ENCODE measurements at places on chromosomes 16 and 17. TPM values are rescaled to one million over a fixed set of nuclear protein-coding genes. Genes with fewer than 3 reads are reported as not detected.

DNA sequence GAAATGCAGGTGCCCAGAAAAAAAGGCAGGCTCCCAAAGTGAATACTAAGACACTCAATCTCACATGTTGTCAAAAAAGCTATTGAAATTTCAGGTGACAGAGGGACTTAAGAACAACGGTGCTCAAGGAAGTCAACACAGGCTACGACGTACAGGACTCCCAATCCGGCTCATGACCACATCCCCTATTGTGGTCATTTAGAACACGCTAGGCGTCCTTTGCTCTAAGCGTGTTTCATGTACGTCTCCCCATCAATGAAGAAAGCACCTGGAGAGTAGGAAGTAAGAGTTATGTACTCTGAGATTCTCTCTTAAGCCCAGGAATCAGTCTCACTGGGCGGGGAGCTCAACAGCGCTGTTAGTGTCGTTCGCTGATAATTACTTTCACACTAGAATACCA, 94.1 kb downstream of the MRM3 start:
- no peak for DNase-seq

ARHGDIG gene
- 3.4 TPM for total RNA-seq

- DNase-seq: no peak
These were observed 344.9 kb upstream of the TNRC6C start for GRCh38 chr17:77613627-77614026.

ASIC2 gene
- 2.7 TPM for total RNA-seq

GRCh38 chr17:52170963-52171572, 12.6 kb upstream of the CA10 start:
- peak; percentile 20 for DNase-seq

CYB5D1 gene
- total RNA-seq: 14.0 TPM

DNA sequence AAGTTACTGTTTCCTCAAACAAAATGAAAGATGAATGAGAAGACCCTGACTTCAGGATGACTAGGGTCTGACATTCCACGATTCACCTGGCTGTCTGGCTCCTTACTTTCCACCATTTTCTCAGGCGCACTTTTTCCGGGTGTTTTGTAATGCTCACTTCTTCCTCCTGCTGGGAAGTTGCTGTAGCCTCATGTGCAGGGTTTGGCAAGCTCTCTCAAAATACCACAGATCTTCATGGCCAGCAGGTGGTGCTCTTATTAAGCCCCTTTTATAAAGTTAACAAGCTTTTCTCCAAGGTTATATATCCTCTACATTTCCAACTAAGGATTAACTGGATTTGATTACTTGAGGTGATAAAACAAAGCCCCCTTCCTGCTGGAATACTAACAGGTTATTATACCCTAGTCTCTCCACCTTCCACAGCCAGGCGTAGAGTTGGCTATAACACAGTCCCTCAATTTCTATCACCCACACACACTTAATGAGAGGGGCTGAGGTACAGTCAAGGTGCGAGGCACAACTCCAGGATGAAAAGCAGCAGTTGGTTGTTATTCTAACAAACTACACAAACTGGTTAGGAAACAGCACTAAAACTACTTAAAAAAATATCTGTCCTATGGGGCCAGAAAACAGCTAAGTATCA, 45.4 kb downstream of the STH start:
- DNase-seq: peak; percentile 56

- DNase-seq: no peak
These were observed 58.8 kb downstream of the UTP18 start for GRCh38 chr17:51319186-51319585.

DNA sequence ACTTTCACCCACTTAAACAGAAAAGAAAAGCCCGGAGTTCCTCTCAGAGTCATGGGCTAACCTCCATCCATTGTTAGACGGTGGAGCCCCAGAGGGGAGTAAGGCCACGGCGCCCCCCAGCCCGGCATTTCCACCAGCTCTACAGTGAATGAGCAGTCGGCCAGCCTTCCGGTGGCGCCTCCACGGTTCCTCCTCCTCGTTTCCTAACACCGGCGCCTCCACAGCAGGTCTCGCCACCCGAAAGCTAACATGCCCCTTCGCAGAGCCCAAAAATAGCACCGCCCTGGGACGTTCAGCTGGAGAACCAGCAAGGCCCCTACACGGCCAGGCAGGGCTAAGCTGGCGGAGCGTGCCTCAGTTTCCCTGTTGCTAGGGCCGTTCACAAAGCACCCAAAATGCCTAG, 858 bp downstream of the MMD start:
- peak; percentile 40 for DNase-seq

DNA sequence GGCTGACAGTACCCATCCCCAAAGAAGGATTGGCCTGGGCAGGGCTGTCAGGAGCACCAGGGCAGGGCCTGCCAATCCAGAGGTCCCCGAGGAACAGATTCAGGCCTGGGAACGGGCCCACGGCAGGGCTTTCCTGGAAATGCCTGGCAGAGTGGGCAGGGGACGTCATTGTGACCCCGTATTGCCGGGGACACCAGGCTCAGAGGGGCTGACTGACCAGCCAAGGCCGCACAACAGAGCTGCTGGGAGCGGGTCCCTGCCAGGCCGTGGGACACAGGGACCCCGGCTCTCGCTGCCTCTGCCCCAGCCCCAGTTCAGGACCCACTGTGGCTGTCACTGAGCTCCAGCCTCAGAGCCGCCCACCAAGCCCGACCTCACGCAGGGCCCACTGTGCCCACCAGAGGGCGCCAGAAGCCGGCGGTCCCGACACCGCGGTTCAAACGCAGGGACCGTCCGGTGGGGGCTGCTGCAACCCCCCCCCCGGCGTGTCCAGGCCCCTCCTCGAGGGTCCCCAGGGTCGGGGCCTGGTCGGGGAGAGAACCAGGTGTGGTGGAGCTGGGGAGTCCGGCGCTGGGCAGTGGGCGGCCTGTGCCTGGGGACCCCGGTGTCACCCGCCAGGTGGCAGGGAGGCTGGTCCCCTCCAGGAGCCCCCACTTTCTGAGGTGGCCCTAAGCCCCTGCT, 15.2 kb upstream of the SSTR5 start:
- DNase-seq: peak; percentile 81

TAT gene
- total RNA-seq: 0.66 TPM

TMIGD1 gene
- not detected for total RNA-seq

GRCh38 chr17:64357191-64357981, 33.3 kb downstream of the PECAM1 start:
- DNase-seq: no peak

Data from WTC11 (cell line).